Brain microvascular endothelial cell (primary cell): ENCODE measurements at places on chromosomes 7 and 10.

GRCh38 chr10:121813857-121814256 lies 114.0 kb downstream of the ATE1 start:
- no peak for DNase-seq

- no peak for DNase-seq
Measured at GRCh38 chr10:96325719-96326373, 21.6 kb downstream of the DNTT start.

DNA sequence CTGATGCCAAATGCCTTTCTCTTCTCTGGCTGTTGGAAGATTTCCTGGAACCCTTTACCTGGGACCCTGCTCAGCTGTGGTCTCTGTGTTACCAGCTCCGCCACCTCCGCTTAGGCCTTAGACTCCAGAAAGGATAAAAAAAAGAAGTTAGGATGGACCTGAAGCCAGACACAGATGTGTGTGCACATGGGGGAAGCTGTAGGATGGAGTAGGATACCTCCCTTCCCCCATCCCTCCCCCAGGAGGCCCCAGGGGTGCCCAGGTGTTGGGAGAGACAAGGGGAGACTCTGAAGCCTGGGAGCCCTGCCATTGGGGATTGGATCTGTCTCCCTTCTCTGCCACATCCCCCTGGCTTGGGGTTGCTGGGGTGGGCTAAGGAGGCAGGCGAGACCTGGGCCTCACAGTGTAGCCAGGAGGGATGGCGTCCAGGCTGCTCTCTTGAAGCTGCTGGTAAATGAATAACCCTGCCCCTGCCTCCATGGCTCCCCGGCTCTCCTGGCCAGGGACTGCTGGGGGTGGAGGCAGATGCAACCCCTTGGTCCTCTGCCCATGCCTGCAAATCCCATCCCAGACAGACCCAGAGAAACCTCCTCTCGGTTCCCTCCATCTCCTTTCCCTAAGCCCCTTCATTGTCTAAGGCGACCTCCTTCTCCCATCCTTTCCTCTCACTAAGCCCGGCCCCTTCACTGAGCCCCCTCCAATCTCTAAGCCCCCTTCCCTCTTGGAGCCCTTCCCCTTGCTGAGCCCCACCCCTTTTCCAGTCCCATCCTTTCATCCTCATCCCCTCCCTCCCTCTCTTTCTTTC lies 8.0 kb downstream of the CLDN3 start:
- no peak for DNase-seq

DNA sequence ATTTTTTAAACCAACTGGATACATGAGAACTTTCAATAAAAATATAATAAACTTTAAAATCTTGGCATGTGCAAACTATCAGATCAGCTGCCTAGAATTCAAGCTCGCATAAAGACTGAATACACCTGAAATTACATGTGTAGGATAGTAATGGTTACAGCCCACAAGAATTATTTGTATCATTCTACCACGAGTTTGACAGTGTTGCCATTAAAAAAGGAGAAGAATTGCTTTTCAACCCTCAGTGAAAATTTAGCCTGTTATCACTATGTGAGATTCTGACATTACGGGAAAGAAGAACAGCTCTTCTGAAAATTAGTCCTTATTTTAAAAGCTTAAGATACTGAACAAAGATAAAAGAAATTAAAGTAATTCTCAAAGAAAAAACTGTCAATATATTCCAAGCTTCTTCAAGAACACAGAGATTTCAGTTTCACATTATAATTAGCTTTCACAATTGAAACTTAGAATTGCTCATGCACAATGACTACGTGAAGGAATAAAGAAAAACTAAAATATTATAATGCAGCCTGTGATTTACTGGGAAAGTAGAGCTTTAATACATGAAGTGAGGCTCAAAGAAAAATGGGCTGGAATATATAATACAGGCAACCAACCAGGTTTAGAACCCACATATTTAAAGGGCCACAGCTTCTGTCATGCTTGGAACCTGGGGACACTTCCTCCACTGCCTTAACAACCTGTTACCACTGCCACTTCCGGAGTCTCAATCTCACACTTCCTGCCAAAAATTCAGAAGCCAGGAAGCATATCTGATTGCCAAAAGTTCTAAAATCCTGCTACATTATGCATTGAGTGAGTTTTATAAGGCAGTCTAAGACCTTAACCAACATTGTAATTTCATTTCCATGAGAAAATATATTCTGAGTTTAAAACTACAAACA lies 23.2 kb downstream of the TPK1 start:
- DNase-seq, result no peak
